ENCODE measurements at places on chromosomes 5 and 9.

- no peak for DNase-seq
These were observed 141.5 kb upstream of the GAS1 start for GRCh38 chr9:87088621-87089365.

DNA sequence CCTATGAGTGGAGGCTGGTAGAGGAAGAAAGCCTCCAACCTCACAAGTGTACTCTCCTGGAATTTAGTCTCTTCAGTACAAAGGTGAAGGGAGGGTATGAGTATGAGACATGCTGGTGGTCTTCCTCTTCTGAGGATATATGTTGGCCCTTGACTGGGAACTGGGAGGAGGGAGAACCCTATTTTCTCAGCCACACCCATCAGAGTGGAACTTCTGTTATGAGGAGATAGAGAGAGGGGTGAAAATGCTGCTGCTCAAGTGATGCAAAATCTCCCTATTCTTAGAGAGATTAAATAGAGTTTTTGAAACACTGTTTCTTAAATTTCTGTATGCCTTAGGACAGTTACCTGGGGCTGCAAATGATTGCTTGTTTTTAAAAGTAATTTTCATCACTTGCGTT is 203.4 kb upstream of the PRR16 start:
- DNase-seq, result no peak

- no peak for DNase-seq
These were observed 9.7 kb upstream of the MEF2C start for GRCh38 chr5:88892669-88893068.

GRCh38 chr5:148898413-148899075 is 72.1 kb downstream of the ADRB2 start:
- no peak for DNase-seq

GRCh38 chr5:40578501-40579451 is 100.9 kb upstream of the PTGER4 start:
- DNase-seq, result no peak

DNA sequence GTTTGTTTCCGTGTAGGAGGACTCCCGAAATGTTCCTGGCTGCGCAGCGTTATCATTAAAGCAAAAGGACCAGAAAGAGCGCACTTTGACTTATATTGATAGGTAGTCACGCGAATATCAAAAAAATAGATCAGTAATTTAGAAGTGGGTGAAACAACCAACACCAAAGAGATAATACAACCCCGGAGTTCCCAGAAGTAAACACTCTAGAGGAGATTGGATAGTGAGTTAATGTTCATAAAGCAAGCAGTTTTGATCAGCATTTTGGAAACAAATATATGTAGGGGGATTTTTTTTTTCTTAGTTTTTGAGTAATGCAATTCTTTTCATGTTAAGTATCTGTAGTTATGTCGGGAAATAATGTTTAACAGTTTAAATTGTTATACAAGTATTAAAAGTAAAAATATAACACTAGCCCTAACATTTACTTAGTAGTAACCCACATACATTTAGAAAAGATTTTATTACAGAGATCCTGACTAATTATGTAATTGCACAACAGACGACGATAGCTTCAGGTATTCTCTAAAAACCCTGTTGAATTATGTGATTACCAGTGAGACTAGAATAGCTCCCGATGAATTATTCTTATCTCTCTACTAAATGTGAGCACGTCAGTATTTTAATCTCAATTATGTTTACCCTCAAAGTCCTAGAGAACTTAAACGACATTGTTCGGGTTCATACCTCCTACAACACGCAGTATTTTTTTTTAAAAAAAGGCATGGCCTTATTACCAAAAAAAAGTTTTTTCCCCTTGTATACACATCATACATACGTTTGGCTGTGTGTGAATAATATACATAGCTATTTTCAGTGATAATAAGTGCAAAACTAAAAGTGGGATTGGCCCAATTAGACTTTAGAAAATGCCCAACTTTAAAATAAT is 9.4 kb upstream of the NFIB start:
- no peak for DNase-seq

DNA sequence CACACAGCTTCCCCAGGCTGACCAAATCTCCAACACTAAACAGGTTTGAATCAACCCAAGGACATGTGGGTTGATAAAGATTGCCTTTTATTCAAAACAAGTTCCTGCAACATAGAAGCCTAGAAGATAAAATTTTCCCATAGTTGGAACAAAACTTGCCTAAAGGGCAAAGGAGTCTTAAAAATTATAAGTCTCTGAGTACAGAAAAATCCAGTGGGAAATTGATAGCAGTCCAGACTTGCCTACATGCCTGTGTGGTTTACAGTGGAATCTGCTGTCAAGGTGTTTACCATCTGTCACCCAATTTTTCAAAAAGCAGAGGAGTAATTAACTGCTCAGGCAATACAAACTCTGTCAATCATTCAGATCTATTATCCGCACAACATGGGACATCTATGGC is 168.2 kb downstream of the PPP2R2B start:
- DNase-seq, result no peak

DNA sequence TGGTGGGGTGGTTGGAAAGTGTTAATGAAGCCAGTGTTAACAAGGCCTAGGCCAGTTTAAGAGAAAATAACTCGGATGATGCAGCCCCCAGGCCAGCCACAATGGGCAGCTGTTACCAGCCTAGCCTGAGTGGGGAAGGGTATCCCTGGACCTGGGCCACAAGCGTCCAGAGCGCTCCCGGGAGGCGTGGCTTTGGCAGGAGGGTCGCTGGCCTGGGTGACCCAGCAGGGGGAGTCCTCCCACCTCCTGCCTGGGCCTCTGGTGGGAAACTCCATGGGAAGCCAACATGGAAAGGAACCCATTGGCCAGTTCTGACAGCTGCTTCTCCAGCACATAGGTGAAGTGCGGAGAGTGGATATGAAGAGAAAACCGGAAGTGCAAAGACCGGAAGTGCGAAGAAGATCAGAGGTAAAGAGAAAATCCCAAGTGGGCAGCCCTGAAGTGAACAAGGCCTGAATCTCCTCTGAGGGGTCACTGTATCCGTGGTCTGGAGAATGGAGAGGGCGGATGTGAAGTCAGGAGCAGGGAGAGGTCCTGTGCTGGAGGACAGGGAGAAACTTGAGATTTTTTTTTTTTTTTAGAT is 79.0 kb downstream of the ADCY2 start:
- DNase-seq, result no peak

DNA sequence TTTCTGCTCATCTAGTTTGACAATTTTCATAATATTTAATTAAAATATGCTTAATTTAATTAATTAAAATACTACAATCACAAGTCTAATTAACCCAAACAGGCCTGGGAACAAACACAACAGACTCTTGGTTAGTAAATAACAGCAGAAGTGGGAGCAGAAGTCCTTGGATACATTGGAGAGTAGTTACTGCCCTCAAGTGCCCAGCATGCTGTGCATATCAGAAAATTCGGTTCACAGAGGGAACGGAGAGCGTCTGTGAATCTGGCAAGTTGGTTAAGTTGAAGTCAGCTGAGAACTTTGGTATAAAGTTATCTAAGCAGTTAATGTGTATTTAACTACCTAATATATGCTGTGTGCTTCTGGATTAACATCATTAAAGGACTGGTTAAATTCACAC is 87.0 kb upstream of the ATG10 start:
- DNase-seq, result no peak

DNA sequence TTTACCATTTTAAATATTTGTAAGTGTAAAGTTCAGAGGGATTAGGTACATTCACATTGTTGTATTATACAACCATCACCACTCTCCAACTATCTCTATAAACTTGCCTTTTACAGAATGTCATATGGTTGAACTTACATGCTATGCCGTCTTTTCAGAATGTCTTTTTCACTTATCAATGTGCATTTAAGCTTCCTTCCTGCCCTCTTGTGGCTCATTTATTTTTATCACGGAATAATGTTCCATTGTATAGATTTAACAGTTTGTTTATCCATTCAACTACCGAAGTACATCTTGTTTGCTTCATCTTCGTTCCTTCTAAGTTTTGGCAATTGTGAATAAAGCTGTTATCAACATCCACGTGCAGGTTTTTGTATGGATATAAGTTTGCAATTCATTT is 133.3 kb upstream of the C6 start:
- DNase-seq, result no peak

DNA sequence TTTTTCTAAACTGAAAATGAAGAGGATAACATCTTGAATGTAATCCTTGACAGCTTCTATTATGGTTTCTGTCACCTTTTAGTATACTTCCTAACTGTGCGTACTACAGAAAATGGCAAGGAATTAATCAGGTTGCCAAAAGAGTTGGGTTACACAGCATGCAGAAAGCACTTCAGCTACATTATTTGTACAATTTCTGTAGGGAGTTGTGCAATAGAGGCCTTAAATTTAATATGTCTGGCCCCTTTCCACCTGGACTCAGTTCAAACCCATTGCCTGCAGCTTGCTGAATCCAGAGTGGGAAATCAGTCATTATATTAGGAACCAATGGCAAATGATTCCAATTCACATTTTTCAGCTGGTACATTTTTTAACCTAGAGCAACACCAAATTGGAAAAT is 549.7 kb downstream of the CSNK1G3 start:
- DNase-seq, result peak; percentile 23

DNA sequence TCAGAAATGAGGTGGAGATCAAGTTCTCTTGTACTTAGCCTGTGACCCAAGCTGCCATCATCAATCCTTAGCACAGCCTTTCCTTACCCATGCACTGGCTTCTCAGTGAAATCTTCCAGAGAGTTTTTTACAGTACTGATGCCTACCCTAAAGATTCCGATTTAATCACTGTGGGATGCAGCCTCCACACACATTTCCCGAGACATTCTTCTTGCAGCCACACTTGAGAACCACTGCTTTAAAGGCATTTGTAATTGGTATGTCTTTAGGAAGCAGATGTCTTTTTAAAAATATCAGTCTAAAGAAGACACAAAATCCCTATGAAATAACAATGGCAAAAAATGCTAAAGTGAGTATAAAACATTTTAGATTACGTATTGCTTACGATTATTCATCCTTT is 17.3 kb upstream of the GLIS3 start:
- no peak for DNase-seq

GRCh38 chr9:85610074-85610860 is 131.5 kb downstream of the AGTPBP1 start:
- no peak for DNase-seq

- no peak for DNase-seq
These were observed 9.9 kb upstream of the GM2A start for GRCh38 chr5:151243127-151243526.

GRCh38 chr9:129263836-129264235 is 85.8 kb upstream of the IER5L start:
- DNase-seq, result no peak

DNA sequence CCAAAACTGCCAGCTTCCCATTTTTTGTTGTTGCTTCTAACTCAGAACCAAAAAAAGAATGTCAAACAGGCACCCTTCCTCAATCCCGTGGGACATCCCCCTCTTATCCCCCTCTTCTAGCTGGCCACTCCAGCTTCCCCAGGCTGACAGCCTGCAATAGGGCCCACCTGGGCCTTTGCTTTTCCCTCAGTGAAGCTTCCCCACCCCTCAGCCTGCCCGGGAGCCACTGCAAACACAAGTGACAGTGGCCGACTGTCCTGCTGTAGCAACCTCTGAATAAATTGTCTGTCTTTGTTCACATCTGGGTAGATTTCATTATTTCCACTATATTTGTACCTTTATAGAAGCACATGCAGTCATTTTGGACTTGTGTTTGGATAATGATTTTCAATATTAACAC is 245.3 kb downstream of the GADD45G start:
- DNase-seq, result no peak

DNA sequence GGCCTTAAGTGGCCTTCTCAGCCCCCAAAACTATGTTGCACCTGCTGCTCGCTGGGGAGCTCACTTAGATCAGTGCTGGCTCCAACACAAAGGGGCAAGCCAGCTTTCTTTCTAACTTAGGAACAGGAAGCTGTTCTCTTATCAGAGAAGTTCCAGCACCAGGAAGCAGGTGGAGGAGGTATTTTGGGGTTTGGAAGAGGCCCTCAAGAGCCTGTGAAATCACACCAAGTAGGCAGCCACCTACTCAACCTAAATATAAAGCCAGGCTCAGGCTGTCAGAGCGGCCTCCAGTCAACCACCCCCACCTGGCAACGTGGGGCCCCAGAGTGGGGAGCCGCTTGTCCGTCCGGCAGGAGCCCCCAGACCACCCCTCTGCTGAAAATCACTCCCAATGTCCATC is 152.8 kb downstream of the OLFM1 start:
- no peak for DNase-seq

DNA sequence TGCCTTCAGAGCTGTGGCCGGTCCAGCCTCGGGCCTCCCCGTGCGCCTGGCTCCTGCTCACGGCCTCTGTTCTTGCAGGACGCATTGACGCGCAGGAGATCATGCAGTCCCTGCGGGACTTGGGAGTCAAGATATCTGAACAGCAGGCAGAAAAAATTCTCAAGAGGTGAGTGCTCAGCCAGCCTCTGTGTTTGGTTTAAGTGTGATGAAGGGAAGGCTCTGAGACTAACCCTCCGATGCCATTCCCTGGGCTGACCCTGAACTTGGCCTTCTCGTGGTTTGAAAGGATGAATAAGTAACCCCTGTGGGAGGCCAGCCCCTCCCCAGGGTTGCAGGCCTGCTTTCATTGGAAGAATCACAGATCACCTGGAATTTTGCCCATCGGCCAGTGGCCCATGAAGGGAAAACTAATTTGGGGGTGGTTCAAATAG is 26.3 kb downstream of the PTGES2 start:
- no peak for DNase-seq

DNA sequence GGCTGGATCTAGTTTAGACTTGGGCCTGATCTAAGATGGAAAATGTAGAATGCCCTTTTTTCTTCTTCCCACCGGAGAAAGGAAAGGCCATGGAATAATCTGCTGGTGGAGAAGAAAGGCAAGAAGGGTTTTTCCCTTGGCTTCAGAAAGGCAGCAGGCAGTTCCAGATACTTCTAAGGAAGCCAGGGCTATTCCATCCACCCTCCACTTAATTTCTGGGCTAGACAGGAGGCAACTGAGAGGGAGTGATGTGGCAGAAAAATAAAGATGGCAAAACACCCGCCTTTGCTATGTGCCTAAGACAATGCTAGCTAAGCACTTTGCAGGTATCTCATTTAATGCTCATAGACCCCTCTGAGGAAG is 9.9 kb downstream of the MYOZ3 start:
- no peak for DNase-seq

DNA sequence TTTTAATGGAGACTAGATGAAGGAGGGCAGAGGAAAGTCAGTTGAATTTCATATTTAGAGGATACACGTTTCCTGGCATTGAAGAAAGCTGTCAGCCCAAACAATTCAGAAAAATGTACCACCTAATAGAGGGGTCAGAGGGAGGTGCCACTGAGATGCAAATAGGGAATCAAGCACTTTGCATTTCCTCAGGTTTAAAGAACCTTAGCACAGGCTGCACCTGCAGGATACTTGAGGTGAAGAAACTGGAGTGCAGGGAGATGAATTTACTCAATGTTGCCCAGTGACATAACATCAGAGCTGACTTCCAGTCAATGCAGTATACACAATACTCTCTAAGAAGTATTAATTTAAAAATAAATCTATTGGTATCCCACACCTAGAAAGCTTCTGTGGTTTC is 67.0 kb upstream of the MAST4 start:
- no peak for DNase-seq
